ENCODE measurements at places on chromosomes 3 and 15.

GRCh38 chr3:160393346-160394008 is 5.5 kb downstream of the IFT80 start:
- no peak for DNase-seq

- peak; percentile 85 for DNase-seq
These were observed 587 bp downstream of the PIGX start for GRCh38 chr3:196712514-196713413.

DNA sequence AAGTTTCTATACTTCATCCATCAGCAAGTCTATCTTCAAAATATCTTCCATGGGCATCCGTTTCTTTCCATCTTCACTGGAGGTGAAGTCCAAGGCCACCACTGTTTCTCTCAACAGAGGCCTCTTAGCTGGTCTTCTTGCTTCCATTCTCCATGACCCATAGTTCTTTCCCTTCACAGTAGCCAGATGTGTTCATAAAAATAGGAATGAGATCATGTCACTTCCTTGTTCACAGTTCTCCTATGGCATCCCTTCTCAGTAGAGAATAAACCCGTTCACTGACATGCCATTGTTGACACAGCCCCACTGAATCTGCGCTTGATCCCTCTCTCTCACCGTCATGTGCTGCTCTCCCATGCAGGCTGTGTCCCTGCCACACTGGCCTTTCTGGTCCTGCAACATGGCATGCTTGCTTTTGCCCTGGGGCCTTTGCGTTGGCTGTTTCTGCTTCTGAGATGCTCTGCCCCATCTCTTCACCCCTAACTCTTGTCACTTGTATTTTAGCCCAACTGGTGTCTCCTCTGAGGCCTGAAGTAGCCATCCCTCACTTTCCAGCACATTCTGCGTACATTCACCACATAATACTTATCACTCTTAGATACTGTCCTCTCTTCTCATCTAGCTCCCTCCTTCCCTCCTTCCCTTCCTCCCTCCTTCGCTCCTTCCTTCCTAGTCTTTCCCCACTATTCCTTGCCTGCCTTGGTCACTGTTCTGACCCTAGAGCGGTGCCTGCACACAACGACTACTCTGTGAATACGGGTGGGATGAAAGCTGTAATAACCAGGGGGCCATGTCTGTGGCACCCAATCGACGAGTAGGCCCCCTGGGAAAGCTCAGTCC is 42.0 kb downstream of the STARD5 start:
- DNase-seq, result no peak

DNA sequence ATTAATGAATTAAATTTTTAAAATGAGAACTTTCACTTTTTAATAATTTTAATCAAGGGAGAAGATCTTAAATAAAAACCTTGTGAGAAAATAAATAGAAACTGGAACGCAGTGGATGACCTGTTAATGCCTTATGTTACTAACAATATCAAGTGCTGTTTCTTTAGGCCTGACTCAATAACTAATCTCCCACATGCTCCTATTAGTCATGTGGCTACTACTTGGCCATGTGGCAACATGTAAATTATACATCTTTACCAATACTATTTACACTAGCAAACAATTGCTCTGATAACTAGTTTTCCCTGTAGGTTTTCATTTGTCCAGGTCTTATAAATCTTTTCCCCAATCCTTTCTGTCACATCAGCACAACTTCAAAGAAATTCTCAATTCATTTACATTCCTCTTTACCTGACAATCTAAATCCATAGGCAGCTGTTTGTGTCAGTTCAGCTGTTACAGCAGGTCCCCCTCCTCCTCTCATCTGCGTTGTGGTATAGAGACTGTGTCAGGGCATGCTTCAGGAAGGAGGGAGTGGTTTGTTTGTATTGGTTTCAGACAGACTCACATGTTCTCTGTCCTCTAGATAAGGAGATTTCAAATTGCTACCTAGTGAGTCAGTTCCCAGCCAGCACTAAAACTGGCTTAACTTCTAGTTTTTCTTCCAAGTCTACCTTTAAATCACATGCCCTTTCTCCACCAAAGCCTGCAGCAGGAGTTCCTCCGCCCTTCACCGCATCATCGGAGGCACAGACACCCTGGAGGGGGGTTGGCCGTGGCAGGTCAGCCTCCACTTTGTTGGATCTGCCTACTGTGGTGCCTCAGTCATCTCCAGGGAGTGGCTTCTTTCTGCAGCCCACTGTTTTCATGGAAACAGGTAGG is 11.3 kb upstream of the C3orf52 start:
- DNase-seq, result no peak

DNA sequence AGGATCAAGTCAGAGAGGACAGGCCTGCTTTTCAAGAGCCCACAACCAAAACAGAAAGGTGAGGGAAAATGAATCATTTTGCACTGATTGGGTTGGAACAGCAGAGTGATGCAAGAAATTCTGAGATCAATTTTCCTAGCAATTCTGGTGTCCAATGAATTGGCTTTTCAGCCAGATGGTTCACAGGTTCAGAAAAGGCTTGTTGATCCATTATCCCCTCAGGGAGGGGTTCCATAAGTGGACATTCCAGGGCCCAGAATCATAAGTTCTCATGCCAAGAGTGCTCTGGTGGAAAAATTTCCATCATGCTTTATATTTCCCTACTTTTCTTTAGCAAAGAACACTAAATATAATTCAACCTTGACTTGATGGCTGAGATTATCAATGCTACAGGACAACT is 16.2 kb downstream of the RBP2 start:
- no peak for DNase-seq

GRCh38 chr15:68994149-68994548 is 20.3 kb upstream of the NOX5 start:
- DNase-seq, result no peak

DNA sequence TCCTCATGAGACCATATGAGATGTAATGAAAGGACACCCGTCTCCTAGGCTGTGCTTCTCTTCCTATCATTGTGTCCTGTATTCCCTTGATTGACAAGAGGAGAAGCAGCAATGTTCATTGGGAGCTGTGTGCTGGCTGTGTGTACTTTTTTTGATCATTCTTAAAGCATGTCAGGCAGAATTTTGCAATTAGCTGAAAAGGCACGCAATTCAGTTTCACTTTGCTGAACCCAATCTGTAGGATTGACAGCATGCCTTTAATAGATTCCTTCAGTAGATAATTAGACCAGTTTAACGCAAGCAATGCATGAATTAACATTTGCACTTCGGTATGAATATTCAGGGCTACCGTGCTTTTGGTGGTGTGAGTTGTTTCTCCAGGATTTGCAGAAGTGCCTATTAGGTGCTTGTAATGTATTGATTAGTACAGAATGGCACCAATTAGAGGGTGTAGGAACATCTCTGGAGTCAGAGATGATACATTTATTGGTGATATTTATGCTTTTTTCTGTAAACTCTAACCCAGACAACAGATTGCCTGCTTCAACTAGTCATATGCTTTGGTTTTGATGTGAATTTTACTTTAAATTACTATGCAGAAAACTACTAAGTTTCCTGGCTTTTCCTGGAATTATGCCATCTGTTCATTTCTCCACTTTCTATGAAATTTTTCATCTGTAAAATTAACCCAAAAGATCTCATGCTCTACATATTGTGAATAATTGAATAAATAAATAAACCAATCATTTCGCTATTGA is 114.3 kb downstream of the NSUN3 start:
- DNase-seq, result no peak

Data from right hindlimb (tissue), 1 donor.